Left ventricle myocardium superior (tissue), 1 donor: ENCODE measurements at places on chromosomes 5 and 9. TPM values are rescaled to one million over a fixed set of nuclear protein-coding genes. Genes with fewer than 3 reads are reported as not detected.

The GDF9 gene
- 0.30 TPM for total RNA-seq

The CER1 gene
- total RNA-seq = not detected

The SERF1A gene
- total RNA-seq = 1.5 TPM

The DMRT3 gene
- total RNA-seq = not detected

The LCNL1 gene
- 18.3 TPM for total RNA-seq

The ANKH gene
- 166 TPM for total RNA-seq

The CTSV gene
- total RNA-seq = 0.27 TPM

The ECSCR gene
- 20.6 TPM for total RNA-seq

The FBN2 gene
- 10.0 TPM for total RNA-seq

The OTP gene
- total RNA-seq = not detected

The ARSI gene
- 0.25 TPM for total RNA-seq

The GPR150 gene
- total RNA-seq = not detected

The GRM6 gene
- not detected for total RNA-seq

The CDX1 gene
- total RNA-seq = not detected

The NOXA1 gene
- 1.9 TPM for total RNA-seq

The LRRC70 gene
- 1.4 TPM for total RNA-seq

The TOR1A gene
- total RNA-seq = 11.7 TPM
